Liver (tissue), 10 donors: ENCODE measurements at places on chromosomes 3 and 15.

DNA sequence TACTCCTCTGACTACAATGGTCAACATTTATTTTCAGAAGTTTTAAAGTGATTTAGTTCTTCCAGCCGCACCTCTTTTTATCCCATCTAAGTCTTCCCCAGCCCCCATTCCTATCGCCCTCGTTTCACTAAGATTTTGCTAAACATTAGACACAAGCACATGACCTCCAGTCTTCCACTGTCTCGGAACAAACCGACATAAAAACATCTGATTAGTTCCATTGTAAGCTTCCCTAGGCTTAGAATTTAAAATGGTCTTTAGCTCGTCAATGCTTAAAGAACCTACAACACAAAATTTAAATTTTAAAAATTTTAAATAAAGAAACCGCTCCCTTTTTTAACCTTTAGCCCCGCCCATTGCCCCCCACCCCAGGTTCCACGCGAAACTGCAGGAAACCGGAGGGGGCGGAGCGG, 284 bp upstream of the TSC22D2 start:
- no peak for DNase-seq

GRCh38 chr3:99730870-99731269, 86.8 kb upstream of the CMSS1 start:
- no peak for DNase-seq

DNA sequence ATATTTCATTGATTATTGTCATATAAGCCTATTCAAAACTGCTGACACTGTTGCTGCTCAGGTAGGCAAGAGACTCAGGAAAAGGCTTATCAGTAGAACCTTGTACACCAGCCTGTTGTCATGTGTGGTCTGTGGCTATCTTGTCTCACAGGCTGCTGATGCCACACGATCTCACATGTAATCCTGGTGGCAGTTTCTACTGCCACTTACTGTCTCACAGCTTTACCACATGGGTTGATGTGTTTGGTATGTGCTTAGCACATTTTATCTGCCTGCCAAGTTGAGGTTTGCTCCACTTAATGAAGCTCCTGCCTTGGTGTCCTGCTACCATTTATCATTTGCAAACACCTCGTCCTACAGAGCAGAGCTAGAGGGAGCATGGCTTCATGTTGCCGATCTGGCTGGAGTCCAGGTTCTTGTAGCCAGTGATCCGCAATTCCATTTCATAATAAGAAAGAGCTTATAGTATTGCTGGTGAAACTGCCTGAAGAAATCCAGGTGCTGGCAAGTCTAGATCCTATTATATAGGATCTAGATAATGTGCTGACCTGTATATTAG, 637.9 kb downstream of the NLGN1 start:
- no peak for DNase-seq

GRCh38 chr3:8987645-8988383, 24.5 kb upstream of the RAD18 start:
- peak; percentile 53 for DNase-seq

- no peak for DNase-seq
Measured at GRCh38 chr3:15659254-15659975, 57.9 kb downstream of the BTD start.

DNA sequence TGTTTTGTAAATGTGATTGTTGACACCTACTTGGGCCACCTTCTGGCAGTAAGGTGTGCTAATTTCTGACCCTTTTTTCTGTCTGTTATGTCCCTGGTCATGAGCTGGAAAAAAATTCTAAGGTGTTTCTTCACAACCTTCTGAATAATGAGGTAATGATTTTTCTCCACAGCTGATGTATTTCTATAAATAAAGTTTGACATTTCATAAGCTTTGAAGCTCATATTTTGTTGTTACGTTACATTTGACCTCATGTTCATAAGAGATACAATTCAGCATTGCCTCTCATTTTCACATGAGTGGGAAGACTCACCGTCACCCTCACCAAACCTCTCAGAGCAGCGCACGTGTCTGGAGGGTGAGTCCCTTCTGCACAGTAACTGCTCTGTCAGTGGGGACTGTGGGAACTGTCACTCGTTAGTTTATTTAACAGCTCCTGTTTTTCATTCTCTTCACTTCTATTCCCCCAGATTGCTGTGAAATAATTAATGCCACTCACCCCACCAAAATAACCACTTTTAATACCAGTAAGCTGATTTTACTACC, 140.9 kb downstream of the PLCL2 start:
- DNase-seq = no peak

GRCh38 chr3:115551016-115551415, 72.3 kb upstream of the GAP43 start:
- no peak for DNase-seq

DNA sequence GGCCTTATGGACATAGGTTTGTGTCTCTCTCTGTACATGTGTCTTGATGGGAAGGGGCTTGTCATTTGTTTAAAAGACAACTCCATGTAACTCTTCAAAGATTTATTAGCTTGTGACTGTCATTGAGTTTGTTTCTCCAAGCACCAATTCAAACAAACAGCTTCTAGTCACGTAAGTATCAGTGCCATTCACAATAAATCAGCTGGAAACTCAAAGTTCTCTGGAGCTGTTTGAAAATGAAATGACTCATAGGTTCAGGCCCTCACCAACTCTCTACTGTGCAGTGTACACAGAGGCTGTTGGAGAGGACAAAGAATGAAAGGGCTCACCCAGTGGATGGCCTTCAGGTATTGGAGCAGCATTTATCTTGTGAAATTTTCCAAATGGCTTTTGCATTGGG, 476.3 kb downstream of the AGBL1 start:
- no peak for DNase-seq

GRCh38 chr3:189978753-189979152, 141.9 kb downstream of the P3H2 start:
- DNase-seq = no peak
